ENCODE measurements at places on chromosomes 2 and 18. TPM values are rescaled to one million over a fixed set of nuclear protein-coding genes. Genes with fewer than 3 reads are reported as not detected.
A peak's percentile ranks its signal among the peaks of the same experiment; 100 is the strongest.

DNA sequence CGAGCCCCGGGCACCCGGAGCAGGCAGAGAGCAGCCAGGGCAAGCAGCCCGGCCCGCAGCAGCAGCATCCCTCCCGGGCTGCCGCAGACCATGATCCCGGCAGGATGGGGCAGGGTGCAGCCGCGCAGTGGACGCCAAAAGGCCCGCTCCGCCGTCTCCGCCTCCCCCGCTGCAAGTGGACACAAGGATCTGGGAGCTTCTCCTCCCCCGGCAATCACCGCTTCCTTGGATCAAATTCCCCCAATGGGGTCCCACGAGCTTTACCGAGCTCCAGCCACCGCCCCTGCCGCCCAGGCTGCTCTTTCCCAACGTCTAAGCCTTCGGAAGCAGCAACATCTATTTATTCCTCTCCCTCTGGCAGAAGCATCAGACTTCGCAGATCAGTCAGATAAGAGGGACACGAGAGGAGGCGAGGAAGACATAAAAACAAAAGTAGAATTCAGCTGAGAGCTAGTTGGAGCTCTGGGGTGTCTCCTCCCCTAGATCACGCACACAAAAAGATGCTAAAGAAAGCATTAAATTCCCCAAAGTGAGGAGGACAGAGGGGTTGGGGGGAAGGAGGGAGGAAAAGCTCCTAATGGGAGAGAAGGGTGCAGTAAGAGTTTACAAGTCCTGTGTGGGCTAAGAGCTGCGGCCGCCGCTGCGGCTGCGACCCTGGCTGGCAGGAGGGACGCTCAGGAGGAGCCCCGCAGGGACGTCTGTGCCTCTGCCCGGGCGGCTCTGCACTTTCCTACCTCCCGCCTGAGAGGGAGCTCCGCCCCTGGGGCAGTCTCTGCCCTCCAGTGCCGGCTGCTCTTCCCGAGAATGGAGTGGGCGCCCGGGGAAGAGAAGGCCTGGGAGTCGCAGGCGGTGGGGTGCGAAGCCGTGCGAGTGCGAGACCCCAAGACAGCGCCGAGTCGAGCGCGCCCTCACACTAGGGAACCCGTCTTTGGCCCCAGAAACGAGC lies at the start of gene FRZB:
Gene FRZB (minus strand): TSS at position 177 of the 946 bp plus-strand sequence. CDS start 85 bp downstream, at position 92.
- peak; percentile 55 for DNase-seq

DNA sequence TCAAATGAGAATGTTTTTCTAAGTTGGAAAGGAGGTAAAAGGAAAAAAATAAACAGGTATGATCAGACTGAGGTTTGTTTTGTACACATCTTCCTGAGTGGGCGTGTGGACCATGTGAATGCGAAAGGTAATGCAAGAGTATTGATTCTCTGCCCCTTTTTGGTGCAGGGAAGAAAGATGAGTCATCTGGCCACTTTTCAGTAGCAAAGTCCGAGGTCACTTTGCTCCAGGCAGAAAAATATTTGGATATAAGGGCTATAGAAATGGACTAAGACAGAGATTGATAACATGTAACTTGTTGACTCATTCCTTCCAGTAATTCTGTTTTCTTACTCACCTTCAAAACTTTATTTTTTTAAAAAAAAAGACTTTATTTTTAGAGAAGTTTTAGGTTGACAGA lies 130.5 kb downstream of the DSEL start:
- no peak for DNase-seq

The AQP4 gene
- 0.35 TPM for total RNA-seq

The DSC2 gene
- total RNA-seq, result 184 TPM

DNA sequence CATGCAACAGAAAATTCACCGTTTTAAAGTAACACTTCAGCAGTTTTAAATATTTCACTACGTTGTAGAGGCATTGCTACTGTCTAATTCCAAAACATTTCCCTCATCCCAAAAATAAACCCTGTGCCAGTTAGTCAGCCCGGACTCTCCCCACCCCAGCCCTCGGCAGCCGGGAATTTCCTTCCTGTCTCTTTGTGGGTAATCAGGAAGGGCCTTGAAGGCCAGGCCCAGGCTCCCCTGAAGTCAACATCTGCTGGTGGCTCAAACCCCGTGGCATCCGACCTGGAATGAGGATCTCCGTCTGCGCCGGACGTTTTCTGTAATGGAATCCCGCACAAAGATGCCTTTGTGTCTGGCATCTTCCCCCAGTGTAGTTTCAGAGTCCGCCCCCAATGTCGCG lies 219.6 kb downstream of the SNTG2 start:
- no peak for DNase-seq

- DNase-seq, result no peak
Measured at GRCh38 chr18:990197-990596, 85.5 kb downstream of the ADCYAP1 start.

The TET3 gene
- 22.9 TPM for total RNA-seq

The C2orf15 gene
- 3.6 TPM for total RNA-seq

GRCh38 chr2:174901075-174901474 lies 104.1 kb downstream of the CHN1 start:
- DNase-seq, result no peak

The RIOK3 gene
- total RNA-seq, result 76.6 TPM

GRCh38 chr18:76708722-76709353 lies 113.5 kb upstream of the ZNF236 start:
- DNase-seq, result no peak

GRCh38 chr2:133171393-133172004 lies 396.8 kb downstream of the NCKAP5 start:
- peak; percentile 23 for DNase-seq
